ENCODE measurements at places on chromosomes 13 and 19. TPM values are rescaled to one million over a fixed set of nuclear protein-coding genes. Genes with fewer than 3 reads are reported as not detected.

Gene ZDHHC20
- total RNA-seq, result 67.1 TPM

Gene GZMM
- 88.7 TPM for total RNA-seq

Gene CRLF1
- total RNA-seq, result 0.56 TPM

Gene ADGRE3
- not detected for total RNA-seq

Gene CACTIN
- 59.0 TPM for total RNA-seq

Gene BSPH1
- not detected for total RNA-seq

Gene HIF3A
- total RNA-seq, result 0.13 TPM

Gene CCDC70
- not detected for total RNA-seq

Gene SHISA2
- 0.23 TPM for total RNA-seq

Gene RASIP1
- total RNA-seq, result not detected

Gene S1PR5
- 1.9 TPM for total RNA-seq

Gene OR7A5
- total RNA-seq, result not detected

Gene METTL21C
- not detected for total RNA-seq

Gene VWA8
- total RNA-seq, result 19.3 TPM

GRCh38 chr19:34217952-34218817 is 36.2 kb upstream of the GARRE1 start:
- peaks cover 62% of the 10 kb centered on the region for H3K36me3 ChIP-seq
- peak overlapping the region; percentile 36 for H3K27ac ChIP-seq
- no peaks in the 10 kb centered on the region for H3K27me3 ChIP-seq
- DNase-seq, result peak; percentile 75

DNA sequence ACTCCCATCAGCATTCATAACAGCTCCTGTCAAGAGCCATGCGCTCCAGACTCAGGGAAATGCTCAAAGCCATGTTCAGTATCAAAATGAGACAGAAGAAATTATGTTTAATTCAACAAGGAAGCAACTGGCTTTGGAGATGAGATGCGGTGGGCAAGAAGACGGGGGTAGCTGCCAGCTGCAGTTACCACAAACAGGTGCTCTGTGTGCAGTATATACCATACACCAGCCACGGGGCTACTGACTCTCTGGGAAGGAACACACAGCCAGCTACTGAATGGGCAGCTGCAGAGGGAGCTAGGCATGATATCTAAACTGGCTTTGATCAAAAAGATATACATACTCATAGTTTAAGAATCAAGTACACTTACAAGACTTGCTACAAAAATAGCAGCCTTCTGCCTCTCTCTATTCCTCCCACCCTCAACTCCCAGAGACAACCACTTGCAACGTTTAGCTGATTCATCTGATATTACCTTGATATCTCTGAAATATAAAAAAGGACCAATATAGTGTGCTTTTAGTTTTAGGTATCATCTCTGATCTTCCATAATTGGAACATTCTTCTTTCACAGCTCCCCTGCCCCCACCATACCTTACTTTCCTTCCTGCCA is 593.0 kb downstream of the UQCRFS1 start:
- no peak overlapping the region for H3K27ac ChIP-seq
- DNase-seq, result no peak
- no peaks in the 10 kb centered on the region for H3K27me3 ChIP-seq
- no peaks in the 10 kb centered on the region for H3K36me3 ChIP-seq
- H3K4me1 ChIP-seq, result no peaks in the 10 kb centered on the region

GRCh38 chr19:18735324-18735723 is 51.8 kb downstream of the CRTC1 start:
- H3K27me3 ChIP-seq, result no peaks in the 10 kb centered on the region
- H3K27ac ChIP-seq, result no peak overlapping the region
- no peak overlapping the region for H3K4me3 ChIP-seq
- H3K36me3 ChIP-seq, result no peaks in the 10 kb centered on the region
- H3K4me1 ChIP-seq, result no peaks in the 10 kb centered on the region

GRCh38 chr13:109569958-109570711 is 216.2 kb downstream of the IRS2 start:
- H3K4me3 ChIP-seq, result peak overlapping the region; percentile 3
- H3K4me1 ChIP-seq, result peaks cover 6% of the 10 kb centered on the region
- H3K36me3 ChIP-seq, result no peaks in the 10 kb centered on the region

- no peaks in the 10 kb centered on the region for H3K27me3 ChIP-seq
- no peak overlapping the region for H3K27ac ChIP-seq
- H3K4me3 ChIP-seq, result no peak overlapping the region
- no peak for DNase-seq
- H3K4me1 ChIP-seq, result peaks cover 23% of the 10 kb centered on the region
Observed at GRCh38 chr13:41917641-41918040, 43.3 kb downstream of the VWA8 start.

DNA sequence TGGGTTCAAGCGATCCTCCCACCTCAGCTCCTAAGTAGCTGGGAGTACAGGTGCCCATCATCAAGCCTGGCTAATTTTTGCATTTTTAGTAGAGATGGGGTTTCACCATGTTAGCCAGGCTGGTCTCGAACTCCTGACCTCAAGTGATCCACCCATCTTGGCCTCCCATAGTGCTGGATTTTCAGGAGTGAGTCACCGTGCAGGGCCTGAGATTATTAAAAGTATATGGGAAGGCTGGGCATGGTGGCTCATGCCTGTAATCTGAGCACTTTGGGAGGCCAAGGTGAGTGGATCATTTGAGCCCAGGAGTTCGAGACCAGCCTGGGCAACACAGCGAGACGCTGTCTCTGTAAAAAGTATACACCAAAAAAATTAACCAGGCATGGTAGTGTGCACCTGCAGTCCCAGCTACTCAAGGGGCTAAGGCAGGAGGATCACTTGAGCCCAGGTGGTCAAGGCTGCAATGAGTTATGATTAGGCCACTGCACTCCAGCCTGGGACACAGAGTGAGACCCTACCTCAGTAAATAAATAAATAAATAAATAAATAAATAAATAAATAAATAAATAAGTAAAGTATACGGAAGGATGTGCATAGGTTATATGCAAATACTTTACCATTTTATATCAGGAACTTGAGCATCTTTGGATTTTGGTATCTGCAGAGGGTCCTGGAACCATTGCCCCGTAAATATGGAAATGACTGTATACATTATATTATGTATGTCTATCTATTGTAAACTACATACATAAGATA is 854 bp downstream of the IL12RB1 start:
- peak overlapping the region; percentile 99 for H3K27ac ChIP-seq
- peaks cover 6% of the 10 kb centered on the region for H3K36me3 ChIP-seq
- H3K4me3 ChIP-seq, result peak overlapping the region; percentile 83
- H3K4me1 ChIP-seq, result peaks cover 38% of the 10 kb centered on the region
- no peaks in the 10 kb centered on the region for H3K27me3 ChIP-seq
- DNase-seq, result no peak

GRCh38 chr13:107838588-107839161 is 376.7 kb downstream of the LIG4 start:
- H3K36me3 ChIP-seq, result no peaks in the 10 kb centered on the region
- no peak for DNase-seq
- H3K27ac ChIP-seq, result no peak overlapping the region
- H3K4me1 ChIP-seq, result no peaks in the 10 kb centered on the region
- no peaks in the 10 kb centered on the region for H3K27me3 ChIP-seq

- no peak for DNase-seq
- H3K4me3 ChIP-seq, result no peak overlapping the region
- no peaks in the 10 kb centered on the region for H3K4me1 ChIP-seq
- H3K36me3 ChIP-seq, result no peaks in the 10 kb centered on the region
- H3K27me3 ChIP-seq, result no peaks in the 10 kb centered on the region
Observed at GRCh38 chr13:71477735-71478134, 389.3 kb downstream of the DACH1 start.

DNA sequence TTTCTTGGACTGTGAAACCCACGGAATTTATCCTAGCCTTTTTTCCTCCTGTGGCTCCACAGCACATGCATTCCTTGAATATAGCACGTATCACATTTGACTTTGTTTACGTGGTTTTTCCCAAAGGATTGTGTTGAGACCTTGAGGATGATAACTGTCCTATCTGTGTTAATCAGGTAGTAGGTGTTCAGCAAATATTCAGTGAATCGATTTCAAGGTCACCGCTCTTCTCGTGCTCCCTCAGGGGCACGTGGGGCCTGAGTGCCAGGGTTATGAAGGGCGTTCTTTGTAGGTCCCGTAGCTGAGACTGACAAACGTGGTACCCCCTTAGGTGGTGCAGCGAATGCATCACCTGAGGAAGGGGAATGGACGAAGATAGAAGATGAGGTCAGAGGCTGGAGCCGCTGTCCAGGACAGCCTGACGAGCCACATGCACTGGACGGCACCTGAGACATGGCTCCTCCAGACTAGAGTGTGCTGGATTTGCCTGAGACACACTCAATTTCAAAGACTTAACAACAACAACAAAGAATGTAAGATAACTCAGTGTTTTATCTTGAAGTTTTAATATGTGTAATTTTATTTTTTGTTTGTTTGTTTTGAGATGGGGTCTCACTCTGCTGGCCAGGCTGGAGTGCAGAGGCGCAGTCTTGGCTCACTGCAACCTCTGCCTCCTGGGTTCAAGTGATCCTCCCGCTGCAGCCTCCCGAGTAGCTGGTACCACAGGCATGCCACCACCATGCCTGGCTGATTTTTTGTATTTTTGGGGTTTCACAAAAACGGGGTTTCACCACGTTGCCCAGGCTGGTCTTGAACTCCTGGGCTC is 131.2 kb upstream of the RNF113B start:
- no peaks in the 10 kb centered on the region for H3K27me3 ChIP-seq
- no peaks in the 10 kb centered on the region for H3K36me3 ChIP-seq
- no peaks in the 10 kb centered on the region for H3K4me1 ChIP-seq
- no peak overlapping the region for H3K4me3 ChIP-seq
- DNase-seq, result no peak

DNA sequence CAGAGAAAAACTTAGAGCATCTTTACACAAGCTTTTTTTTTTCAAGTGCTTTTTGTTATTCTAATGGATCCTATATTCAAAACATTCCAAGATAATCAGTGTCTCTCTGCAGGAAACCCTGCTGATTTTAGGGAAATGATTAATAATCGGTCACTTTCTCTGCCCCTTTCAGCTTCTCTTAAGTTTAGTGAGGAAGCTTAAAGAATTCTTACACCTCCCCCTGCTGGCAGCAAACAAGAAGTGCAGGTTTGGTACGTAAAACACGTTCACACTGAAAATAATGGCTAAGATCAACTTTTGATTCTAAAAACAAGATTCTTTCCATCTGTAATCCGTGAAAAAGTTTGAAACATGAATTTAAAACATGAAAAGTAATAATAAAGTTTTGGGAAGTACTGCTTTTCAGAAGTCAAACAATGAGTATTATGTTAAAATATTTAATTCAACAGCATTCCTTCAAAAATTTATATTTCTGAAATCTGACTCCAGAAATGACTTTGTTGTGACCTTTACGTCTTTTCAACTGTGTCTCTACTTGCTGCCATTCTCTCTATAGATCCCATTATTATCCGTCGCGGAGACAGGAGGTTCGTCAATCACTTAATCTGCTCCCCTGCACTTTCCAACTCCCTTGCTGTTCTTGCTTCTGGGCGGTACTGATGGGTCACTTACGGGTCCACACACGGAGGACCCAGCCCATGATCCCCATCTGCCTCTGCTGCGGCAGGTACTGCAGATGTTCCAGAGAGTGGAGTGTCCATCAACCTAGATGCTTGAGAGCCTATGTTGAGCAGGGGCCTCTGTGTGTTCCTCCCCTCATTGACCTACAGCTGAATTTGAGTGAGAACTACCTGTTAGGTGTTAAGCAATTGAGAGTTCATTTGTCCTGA is 203.1 kb upstream of the EDNRB start:
- no peak for DNase-seq
- no peaks in the 10 kb centered on the region for H3K36me3 ChIP-seq
- no peaks in the 10 kb centered on the region for H3K4me1 ChIP-seq
- no peak overlapping the region for H3K4me3 ChIP-seq
- no peaks in the 10 kb centered on the region for H3K27me3 ChIP-seq

- no peaks in the 10 kb centered on the region for H3K36me3 ChIP-seq
- no peak overlapping the region for H3K27ac ChIP-seq
- H3K4me3 ChIP-seq, result no peak overlapping the region
- no peak for DNase-seq
Observed at GRCh38 chr13:97967226-97967625, 13.8 kb downstream of the IPO5 start.

- H3K27ac ChIP-seq, result no peak overlapping the region
- no peak overlapping the region for H3K4me3 ChIP-seq
- no peaks in the 10 kb centered on the region for H3K27me3 ChIP-seq
- no peaks in the 10 kb centered on the region for H3K36me3 ChIP-seq
- H3K4me1 ChIP-seq, result no peaks in the 10 kb centered on the region
Observed at GRCh38 chr13:37175996-37176395, 70.5 kb upstream of the CSNK1A1L start.

DNA sequence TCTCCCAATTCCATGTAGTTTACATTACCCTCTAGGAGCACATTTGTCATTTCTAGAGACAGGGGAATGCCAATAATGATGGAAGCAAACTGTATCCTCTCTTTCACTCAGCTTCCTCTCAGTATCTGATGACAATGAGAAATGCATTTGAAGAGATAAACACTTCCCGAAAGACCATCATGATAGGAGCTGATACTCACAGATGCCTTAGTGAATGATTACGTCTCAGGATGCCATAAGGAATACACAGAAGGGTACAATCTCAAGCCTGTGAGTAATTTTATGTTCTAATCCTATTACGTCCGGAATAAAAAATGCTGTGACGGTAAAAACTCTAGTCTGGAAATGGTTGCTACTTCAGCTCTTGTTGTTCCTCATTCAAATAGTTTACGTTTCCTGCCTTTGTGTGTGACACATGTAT is 663.8 kb upstream of the MIR17HG start:
- H3K4me1 ChIP-seq, result no peaks in the 10 kb centered on the region
- no peak overlapping the region for H3K4me3 ChIP-seq
- DNase-seq, result no peak
- no peaks in the 10 kb centered on the region for H3K36me3 ChIP-seq
- no peak overlapping the region for H3K27ac ChIP-seq

- H3K36me3 ChIP-seq, result no peaks in the 10 kb centered on the region
- H3K4me1 ChIP-seq, result peaks cover 3% of the 10 kb centered on the region
- H3K27ac ChIP-seq, result no peak overlapping the region
- H3K27me3 ChIP-seq, result no peaks in the 10 kb centered on the region
- H3K4me3 ChIP-seq, result no peak overlapping the region
Observed at GRCh38 chr13:51666374-51666773, 82.1 kb downstream of the WDFY2 start.

GRCh38 chr19:34967551-34967950 is 3.5 kb upstream of the ZNF792 start:
- peaks cover 15% of the 10 kb centered on the region for H3K4me1 ChIP-seq
- H3K27me3 ChIP-seq, result no peaks in the 10 kb centered on the region

DNA sequence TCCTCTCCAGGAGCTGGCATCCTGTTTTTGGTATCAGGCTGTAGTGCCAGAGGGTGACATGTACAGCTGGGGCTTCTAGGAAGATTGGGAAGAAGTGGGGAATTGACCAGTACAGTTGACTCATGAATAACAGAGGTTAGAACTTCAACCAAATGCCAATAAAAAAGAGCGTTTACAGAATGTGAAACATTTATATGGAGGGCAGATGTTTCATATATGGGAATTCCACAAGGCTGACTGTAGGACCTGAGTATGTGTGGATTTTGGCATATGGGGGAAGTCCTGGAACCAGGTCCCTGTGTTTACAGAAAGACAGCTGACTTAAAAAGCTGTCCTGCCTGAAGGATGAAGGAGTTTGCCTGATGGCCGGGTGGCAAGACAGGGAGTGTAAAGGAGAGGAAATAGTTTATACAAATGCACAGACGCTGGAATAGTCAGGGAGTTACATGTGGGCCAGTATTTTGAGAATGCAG is 5.2 kb downstream of the CHAMP1 start:
- H3K4me1 ChIP-seq, result peaks cover 13% of the 10 kb centered on the region
- H3K27ac ChIP-seq, result no peak overlapping the region
- no peaks in the 10 kb centered on the region for H3K27me3 ChIP-seq
- no peak overlapping the region for H3K4me3 ChIP-seq
- peaks cover 35% of the 10 kb centered on the region for H3K36me3 ChIP-seq
- no peak for DNase-seq

Measured in T-cell (primary cell).